ENCODE measurements at places on chromosomes 3 and 15.

GRCh38 chr3:197798863-197799262 is 7.8 kb downstream of the LRCH3 start:
- DNase-seq: no peak

- no peak for DNase-seq
Observed at GRCh38 chr3:157061265-157061664, 98.7 kb downstream of the CCNL1 start.

GRCh38 chr3:135911110-135911509 is 54.4 kb upstream of the PPP2R3A start:
- DNase-seq: no peak

- DNase-seq: no peak
Observed at GRCh38 chr15:67267951-67268941, 13.7 kb downstream of the IQCH start.

GRCh38 chr3:121894301-121894990 is at the start of gene SLC15A2:
Gene SLC15A2 (plus strand): TSS chr3:121894401. CDS start chr3:121894477, 76 bp downstream.
- no peak for DNase-seq

- DNase-seq: no peak
Observed at GRCh38 chr3:160811237-160811548, 55.2 kb downstream of the PPM1L start.

DNA sequence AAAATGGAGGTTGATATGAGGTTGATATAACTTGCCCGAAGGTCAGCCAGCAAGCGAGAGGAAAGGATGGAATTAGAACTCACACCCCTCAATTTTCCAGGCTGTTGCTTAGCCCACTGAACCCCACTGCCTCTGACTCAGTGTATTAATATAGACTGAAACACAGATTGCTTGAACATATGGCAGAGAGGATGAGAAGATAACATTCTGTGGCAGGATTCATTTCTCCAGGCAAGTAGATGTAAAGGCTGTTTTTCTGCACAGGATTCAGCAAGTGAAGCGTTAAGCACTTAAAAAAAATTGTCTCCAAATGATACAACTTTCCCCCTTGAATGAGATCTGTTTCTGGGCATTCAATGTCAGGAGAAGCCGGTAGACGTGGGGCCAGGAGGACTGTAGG is 335.2 kb downstream of the GAP43 start:
- DNase-seq: no peak

DNA sequence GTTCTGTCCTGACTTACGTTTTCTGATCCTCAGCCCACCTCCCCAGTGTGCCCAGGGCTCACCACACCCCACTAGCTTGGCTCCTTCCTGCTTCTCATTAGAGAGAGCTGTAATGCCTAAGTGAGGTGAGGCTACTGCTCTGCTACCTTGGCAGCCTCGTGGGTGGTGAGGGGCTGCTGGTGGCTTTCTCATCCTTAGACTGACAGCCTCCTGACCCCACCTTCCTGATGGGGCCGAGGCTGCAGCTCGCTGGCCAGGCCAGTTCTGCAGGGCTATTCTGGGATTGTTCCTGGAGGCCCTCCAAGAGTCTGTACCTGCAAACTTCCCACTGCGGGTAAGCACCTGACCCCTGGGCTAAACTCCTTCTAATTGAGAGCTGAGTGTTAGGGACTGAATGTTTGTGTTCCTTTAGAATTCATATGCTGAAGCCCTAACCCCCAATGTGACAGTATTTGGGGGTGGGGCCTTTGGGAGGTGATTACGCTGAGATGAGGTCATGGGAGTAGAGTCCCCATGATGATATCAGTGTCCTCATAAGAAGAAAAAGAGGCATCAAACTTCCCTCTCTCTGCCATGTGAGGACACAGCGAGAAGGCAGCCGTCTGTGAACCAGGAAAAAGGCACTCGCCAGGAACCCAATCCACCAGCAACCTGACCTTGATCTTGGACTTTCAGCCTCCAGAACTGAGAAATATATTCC is 38.1 kb upstream of the IQSEC1 start:
- DNase-seq: no peak

DNA sequence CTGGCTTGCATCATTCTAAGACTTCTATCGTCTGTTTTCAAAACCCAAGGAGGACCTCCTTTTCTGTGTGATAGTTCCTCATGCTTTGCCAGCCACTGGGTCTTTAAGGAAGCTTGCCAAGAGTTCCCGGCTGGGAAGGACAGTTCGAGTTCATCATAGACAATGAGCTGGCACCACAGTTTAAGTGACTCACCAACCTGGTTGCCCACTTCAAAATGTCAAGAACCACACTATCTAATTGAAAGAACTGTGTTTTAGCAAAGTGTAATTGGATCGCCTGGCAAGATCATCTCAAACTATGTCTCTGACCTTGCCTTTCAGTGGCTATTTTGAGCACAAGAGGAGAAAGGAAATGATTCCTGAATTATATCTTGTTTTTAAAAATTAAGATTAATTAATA is 27.9 kb downstream of the SOX2 start:
- no peak for DNase-seq

GRCh38 chr3:195582947-195583346 is 793 bp downstream of the APOD start:
- no peak for DNase-seq

- no peak for DNase-seq
Observed at GRCh38 chr15:39898317-39898716, 21.7 kb downstream of the GPR176 start.

DNA sequence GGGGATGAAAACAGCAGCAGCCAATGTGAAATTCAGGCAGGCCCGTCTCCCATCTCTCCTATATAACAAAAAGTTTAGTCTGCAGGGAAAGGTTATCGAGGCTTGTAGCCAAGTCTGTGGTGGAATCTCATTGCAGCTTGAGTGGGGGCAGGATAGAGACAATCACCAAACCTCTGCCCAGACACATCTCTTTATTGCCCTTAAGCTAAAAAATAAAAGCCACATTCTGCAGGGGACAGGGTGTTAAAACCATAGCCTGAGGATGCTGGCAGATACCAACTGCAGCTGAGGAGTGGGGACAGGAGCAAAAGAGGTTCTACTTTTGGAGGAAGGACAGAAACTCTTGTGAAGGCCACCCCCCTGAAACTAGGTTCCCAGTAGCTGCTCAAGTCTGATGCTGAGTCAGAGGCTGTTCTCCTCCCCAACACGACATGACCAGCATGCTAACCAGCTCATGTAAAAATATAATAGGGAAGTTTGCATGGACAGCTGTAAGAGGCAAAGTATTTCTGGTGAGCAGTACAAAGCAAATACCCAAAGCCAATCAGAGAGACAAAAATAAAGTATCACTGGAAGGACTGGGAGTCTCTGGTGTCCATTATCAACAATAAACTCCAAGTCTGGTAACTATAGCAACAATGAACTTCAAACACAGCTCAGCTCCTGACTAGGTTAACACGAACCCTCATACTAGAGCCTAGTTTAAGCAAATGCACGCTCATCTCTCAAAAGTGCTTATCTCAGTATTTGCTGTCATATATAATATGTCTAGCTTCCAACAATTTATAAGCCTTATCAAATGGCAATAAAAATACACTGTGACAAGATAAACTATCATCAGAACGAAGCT is 362.2 kb upstream of the SLCO3A1 start:
- DNase-seq: no peak

- DNase-seq: no peak
Observed at GRCh38 chr3:190862209-190863118, at the start of gene GMNC. Gene GMNC (minus strand): TSS chr3:190862694. CDS start chr3:190862615, 79 bp downstream.

GRCh38 chr15:88949734-88950400 is 36.7 kb upstream of the MFGE8 start:
- DNase-seq: no peak

GRCh38 chr3:133995264-133995663 is 34.5 kb downstream of the SLCO2A1 start:
- no peak for DNase-seq

DNA sequence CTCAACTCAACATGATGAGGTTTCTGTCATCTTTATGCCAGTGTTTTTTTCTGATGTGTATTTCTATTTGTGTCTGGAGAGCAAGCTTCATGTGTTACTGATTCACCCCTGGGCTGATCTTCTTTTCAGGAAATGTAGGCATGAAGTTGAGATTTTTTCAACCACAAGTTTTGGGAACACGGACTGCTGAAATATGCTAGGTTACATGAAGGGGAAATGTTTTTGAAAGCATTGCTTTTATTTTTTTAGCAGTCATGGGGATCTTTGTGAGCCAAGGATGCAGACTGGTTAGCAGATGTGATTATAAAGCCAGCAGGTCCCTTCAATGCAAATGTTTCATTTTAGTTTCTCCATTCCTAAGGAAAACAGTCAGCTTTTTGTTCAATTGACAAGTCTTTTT is 219.3 kb upstream of the COL8A1 start:
- DNase-seq: no peak

DNA sequence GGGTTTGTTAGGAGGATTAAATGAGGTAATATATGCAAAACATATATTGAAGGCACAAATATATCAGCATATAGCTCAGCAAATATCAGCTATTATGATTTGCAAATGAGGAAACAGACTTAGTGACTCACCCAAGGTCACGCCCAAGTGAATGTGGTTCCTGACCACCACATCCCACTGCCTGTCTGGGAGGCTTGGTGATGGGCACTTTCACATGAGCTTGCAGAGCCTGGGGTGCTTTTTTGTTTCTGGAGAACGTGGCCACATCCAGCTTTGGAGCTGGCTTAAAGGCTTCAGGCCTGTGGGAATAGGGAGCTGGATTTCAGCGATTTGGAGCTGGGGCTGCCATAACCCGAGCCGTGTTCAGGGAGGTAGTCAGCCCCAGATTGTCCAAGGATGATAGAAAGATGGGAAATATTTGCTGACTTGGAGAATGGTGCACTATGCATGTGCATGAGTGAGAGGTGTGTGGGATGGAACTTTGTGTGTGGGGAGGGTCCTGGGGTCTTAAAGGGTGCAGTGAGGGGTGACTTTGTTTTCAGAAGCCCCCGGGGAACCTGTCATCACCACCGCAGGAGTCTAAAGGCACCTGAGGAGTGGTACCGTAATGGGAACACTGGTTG is 12.0 kb upstream of the FGD5 start:
- no peak for DNase-seq

DNA sequence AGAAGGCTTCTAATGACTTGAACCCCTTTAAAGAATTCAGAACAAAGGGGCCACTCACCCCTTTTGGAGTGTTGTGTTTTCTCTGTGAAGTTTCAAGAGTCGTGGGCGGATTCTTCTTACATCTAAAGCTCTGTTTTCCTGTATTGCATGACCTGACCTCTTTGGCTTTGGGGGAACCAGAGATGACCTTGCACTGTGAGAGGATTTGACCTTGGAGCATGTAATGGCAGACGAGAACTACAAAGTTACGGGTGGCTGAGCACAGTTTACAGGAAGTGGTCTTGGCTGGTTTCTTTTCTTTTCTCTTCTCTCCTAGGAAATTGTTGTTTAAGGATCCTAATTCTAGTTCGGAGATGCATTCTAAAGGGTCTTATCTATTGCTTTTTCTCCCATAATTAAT is 6.2 kb upstream of the BDH1 start:
- no peak for DNase-seq

GRCh38 chr3:10502185-10502880 is 3.1 kb downstream of the ATP2B2 start:
- DNase-seq: no peak

DNA sequence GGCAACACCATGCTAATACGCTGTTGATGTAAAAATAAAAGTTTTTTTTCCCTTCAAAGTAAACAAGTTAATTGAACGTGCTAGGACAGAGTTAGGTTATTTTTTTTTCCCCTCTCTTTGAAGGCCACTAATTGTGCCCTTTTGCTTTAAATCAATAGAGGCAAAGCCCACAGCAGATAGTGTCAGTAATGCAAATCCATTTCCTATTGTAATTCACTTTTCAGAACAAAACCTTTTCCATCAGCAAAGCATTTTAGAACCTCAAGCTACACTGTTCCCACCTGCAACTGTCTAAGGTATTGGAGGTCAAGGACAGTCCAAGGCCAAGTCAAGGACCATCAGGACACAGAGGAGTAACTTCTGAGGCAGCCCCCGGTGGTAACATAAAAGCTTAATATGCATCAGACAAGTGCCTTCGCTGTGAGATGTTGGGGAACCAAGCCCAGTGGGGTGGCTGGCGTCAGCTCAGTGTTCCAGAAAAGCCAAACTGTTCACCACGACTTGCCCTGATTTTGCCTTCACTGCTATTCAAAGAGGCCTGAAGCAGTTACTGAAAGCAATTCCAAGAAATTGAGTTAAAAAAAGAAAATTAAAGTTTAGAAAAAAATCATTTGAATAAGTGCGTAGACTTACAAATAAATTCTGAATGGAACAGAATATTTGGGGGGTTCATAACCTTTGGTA is 65.8 kb upstream of the ICE2 start:
- no peak for DNase-seq
